Heart left ventricle (tissue), 16 donors: ENCODE measurements at places on chromosomes 6 and 20.

DNA sequence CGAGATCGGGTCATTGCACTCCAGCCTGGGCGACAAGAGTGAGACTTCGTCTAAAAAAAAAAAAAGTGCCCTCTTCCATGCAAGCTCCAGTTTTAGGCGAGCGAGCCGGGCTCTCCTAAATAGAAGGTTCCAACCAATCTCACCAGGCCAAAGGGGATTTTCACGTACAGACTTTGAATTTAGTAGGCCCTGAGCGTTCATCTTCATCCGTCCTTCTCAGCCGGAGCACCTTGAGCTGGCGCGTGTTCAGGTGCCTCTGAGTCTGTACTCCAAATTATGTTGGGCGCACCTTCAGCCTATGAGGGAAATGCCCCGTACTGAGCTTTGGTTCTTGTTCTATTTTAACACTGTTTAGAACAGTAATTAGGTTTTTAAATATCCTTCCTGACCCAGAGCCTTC lies 817 bp upstream of the TAP2 start:
- DNase-seq, result no peak
- H3K36me3 ChIP-seq, result peaks cover 62% of the 10 kb centered on the region
- no peak overlapping the region for H3K4me3 ChIP-seq
- peak overlapping the region; percentile 89 for H3K27ac ChIP-seq

GRCh38 chr6:109653264-109653663 lies 37.7 kb downstream of the AK9 start:
- no peaks in the 10 kb centered on the region for H3K27me3 ChIP-seq
- no peak overlapping the region for H3K27ac ChIP-seq
- no peaks in the 10 kb centered on the region for H3K36me3 ChIP-seq
- H3K4me1 ChIP-seq, result no peaks in the 10 kb centered on the region

DNA sequence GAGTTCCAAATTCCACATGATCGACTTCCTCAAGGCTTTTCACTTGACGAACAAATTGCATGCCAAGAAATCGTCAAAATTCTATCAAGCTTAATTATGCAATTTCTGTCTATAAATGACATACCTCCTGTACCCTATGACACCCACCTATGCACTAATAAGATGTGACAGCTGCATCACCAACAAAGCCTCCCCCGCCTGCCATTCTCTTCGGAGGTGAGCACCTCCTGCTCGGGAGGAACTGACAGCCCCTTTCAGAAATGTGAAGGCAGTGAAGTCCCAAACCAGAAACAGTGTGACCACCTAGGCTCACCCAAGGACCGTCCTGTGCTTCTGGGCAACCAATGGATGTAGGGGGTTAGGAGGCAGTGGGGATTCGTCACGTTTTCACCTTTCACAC lies 37.1 kb downstream of the GPR6 start:
- no peak overlapping the region for H3K27ac ChIP-seq
- no peak for DNase-seq
- no peak overlapping the region for H3K4me3 ChIP-seq

DNA sequence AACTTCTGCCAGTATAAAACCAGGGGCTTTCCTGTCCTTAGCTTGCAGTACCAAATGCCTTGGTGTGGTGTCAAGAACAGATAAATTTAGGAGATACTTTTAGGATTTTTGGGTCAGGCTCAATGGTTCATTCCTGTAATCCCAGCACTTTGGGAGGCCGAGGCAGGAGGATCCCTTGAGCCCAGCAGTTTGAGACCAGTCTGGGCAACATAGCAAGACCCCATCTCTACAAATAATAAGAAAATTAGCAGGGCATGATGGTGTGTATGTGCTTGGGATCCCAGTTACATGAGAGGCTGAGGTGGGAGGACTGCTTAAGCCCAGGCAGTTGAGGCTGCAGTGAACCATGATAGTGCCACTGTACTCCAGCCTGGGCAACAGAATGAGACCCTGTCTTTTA lies 3.2 kb upstream of the ZBTB12 start:
- no peak overlapping the region for H3K27ac ChIP-seq
- no peak overlapping the region for H3K4me3 ChIP-seq
- no peaks in the 10 kb centered on the region for H3K36me3 ChIP-seq
- H3K4me1 ChIP-seq, result peaks cover 15% of the 10 kb centered on the region

GRCh38 chr20:62476056-62476838 lies 452 bp upstream of the GATA5 start:
- H3K27ac ChIP-seq, result no peak overlapping the region
- peaks cover 75% of the 10 kb centered on the region for H3K27me3 ChIP-seq
- H3K4me1 ChIP-seq, result peaks cover 8% of the 10 kb centered on the region
- peak; percentile 54 for DNase-seq

GRCh38 chr20:50891138-50891537 lies 40.1 kb downstream of the ADNP start:
- H3K4me3 ChIP-seq, result no peak overlapping the region
- H3K36me3 ChIP-seq, result peaks cover 2% of the 10 kb centered on the region
- no peak for DNase-seq
- no peak overlapping the region for H3K27ac ChIP-seq
- no peaks in the 10 kb centered on the region for H3K27me3 ChIP-seq
- H3K4me1 ChIP-seq, result peaks cover 5% of the 10 kb centered on the region

GRCh38 chr6:151390851-151391470 lies 398 bp downstream of the ZBTB2 start:
- DNase-seq, result peak; percentile 88
- peak overlapping the region; percentile 99 for H3K27ac ChIP-seq
- no peaks in the 10 kb centered on the region for H3K27me3 ChIP-seq

- H3K36me3 ChIP-seq, result no peaks in the 10 kb centered on the region
- H3K27me3 ChIP-seq, result no peaks in the 10 kb centered on the region
- H3K4me3 ChIP-seq, result no peak overlapping the region
Measured at GRCh38 chr6:161274898-161275297, 1.0 kb upstream of the AGPAT4 start.

DNA sequence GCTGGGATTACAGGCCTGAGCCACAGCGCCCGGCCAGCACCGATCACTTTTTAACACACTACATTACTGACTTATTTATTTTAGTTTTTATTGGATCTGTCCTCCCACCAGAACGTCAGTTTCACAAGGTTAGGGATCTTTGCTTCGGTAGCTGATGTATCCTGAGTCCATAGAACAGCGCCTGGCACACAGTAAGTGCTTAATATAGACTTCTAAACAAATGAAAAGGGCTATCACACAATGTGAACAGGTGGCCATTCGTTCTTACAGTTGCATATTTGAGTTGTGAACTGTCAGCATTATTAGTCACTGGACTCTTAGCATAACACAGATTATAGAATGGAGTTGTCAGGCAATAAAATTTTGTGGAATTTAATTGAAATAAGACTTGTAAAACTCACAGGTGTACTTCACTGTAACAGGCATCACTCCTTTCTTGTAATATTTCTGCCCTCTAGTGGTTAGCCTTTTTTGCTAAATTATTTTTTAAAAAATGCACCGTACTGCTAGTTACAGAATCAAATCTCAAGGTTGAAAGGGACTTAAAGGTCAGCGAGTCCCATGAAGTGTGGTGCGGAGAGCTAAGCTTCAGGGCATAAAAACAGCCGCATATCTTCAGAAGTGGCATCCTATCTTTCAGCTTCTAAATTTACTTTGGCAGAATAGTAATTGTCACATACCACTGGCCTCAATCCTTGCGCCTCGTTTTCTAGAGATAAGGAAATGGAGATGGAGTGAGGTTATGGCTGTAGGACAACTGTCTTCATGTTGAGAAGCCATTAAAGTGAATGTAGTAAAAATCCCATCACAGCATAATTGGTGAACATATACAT lies 3.4 kb upstream of the TBC1D7 start:
- H3K4me1 ChIP-seq, result peaks cover 38% of the 10 kb centered on the region
- H3K27ac ChIP-seq, result peak overlapping the region; percentile 75
- no peak for DNase-seq
- no peaks in the 10 kb centered on the region for H3K36me3 ChIP-seq
- H3K4me3 ChIP-seq, result no peak overlapping the region

DNA sequence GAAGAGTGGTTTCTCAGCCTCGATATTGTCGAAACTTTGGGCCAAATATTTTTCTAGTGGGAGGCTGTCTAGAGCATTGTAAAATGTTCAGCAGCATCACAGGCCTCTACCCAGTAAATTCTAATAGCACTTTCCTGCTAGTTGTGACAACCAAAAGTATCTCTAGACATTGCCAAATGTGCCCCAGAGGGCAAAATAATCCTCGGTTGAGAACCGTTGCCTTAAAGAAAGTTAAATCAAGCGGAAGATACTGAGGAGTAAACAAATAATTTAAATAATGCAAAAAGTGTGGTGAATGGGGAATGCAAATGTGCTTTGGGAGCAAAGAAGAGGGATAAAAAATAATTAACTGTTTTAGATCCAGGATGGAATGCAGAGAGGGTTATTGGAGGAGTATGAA lies 106.4 kb upstream of the ASCC3 start:
- H3K27me3 ChIP-seq, result no peaks in the 10 kb centered on the region
- no peak overlapping the region for H3K4me3 ChIP-seq
- no peak for DNase-seq
- H3K4me1 ChIP-seq, result no peaks in the 10 kb centered on the region
- no peaks in the 10 kb centered on the region for H3K36me3 ChIP-seq

DNA sequence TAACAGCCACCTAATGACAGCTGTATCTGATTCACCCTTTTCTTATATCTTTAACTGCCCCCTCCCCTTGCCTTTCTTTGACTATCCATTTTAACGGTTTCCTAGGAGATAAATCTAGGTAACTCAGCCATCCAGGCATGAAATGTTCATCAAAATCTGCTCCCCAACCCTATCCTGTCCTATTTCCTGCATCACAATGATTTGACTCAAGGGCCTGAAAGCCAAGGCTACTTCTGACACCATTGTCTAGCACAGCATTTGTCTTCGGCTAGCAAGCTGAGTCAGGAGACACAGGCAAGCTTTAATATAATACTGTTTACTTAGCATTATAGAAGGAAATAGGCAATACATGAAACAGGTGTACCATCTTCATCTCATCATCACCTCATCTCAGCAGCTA lies 31.6 kb upstream of the MANEA start:
- peak overlapping the region; percentile 51 for H3K27ac ChIP-seq
- H3K27me3 ChIP-seq, result no peaks in the 10 kb centered on the region
- no peak overlapping the region for H3K4me3 ChIP-seq

- H3K4me1 ChIP-seq, result no peaks in the 10 kb centered on the region
- H3K27me3 ChIP-seq, result no peaks in the 10 kb centered on the region
- no peak for DNase-seq
- no peak overlapping the region for H3K27ac ChIP-seq
- H3K36me3 ChIP-seq, result peaks cover 47% of the 10 kb centered on the region
Measured at GRCh38 chr20:3876676-3877075, 12.5 kb upstream of the PANK2 start.

- no peaks in the 10 kb centered on the region for H3K27me3 ChIP-seq
- peak; percentile 89 for DNase-seq
- no peaks in the 10 kb centered on the region for H3K36me3 ChIP-seq
- H3K27ac ChIP-seq, result peak overlapping the region; percentile 69
- no peak overlapping the region for H3K4me3 ChIP-seq
Measured at GRCh38 chr6:167699141-167699931, 127.4 kb upstream of the AFDN start.

- no peaks in the 10 kb centered on the region for H3K27me3 ChIP-seq
- peaks cover 35% of the 10 kb centered on the region for H3K4me1 ChIP-seq
- peak; percentile 61 for DNase-seq
Measured at GRCh38 chr6:40894962-40895799, 143.8 kb downstream of the UNC5CL start.

GRCh38 chr6:41625442-41625841 lies 12.8 kb upstream of the MDFI start:
- H3K4me3 ChIP-seq, result no peak overlapping the region
- peaks cover 10% of the 10 kb centered on the region for H3K4me1 ChIP-seq
- peak; percentile 54 for DNase-seq
- H3K36me3 ChIP-seq, result no peaks in the 10 kb centered on the region

GRCh38 chr20:60352017-60352416 lies 393.8 kb downstream of the CDH26 start:
- H3K27me3 ChIP-seq, result no peaks in the 10 kb centered on the region

DNA sequence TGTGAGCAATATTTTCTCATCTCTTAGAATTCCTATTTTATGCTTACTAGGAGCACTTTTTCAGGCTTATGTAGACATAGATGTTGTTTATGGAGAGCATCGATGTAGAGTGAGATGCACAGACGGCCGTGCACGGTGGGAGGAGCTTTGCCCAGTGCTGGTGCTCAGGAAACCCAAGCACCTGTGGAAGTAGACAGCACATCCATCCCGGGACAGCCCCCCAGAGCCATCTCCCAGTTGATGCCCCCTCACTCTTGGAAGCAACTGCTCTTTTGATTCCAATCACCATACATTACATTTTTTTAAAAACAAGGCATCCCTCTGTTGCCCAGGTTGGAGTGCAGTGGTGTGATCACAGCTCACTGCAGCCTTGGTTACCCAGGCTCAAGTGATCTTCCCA lies 143.7 kb downstream of the SMOC2 start:
- no peak for DNase-seq
- no peak overlapping the region for H3K4me3 ChIP-seq
- H3K27ac ChIP-seq, result no peak overlapping the region
- H3K27me3 ChIP-seq, result no peaks in the 10 kb centered on the region
- H3K36me3 ChIP-seq, result no peaks in the 10 kb centered on the region
